NCI-H1930 (cell line): ENCODE measurements at places on chromosomes 13 and 19.

DNA sequence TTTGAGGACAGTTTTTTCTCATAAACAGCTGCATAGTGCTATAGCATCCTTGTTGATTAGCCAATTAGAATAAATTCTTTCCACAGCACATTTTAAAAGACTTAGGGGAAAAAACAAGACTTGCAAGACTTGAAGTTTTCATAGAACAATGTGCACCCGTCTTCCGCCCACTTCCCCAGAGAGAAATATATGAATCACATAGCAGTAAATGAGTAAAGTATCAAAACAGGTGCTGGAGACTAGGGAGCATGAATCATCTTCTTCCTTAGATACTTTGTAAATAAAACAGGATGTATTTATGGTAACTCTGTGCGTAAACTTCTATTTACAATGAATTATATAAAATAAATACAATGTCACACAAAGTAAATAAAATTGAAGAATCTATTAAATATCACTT lies 75.1 kb downstream of the COL4A2 start:
- DNase-seq: no peak

- DNase-seq: no peak
Observed at GRCh38 chr19:57110592-57111328, 9.0 kb upstream of the USP29 start.

DNA sequence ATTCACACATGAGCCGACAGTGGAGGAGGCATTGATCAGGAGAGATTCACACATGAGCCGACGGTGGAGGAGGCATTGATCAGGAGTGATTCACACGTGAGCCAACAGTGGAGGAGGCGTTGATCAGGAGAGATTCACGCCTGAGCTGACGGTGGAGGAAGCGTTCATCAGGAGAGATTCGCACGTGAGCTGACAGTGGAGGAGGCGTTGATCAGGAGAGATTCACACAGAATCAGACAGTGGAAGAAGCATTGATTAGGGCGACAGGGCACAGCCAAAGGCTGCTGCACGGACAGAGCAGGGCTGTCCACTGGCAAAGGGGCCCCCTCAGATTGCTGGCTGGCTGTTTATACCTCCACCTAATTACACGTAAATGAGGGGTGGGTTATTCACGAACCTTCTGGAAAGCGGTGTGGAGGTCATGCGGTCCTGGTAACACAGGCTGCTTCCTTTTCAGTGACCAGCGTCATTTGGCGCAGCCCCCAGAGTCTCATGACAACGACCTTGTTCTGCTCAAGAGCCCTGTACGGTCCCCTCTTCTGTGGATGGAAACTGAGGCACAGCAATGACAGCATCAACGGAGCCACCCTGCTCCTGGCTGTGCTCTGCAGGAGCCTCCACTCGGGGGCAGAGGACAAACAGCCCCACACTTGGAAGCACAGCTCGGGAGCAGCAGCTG lies 50.6 kb upstream of the GAS6 start:
- DNase-seq: no peak

- DNase-seq: no peak
Observed at GRCh38 chr19:9835507-9835949, 410 bp downstream of the PIN1 start.

GRCh38 chr19:16002406-16003384 lies 53.9 kb downstream of the OR10H4 start:
- no peak for DNase-seq

- DNase-seq: no peak
Observed at GRCh38 chr19:30781047-30781446, 408.9 kb downstream of the ZNF536 start.

DNA sequence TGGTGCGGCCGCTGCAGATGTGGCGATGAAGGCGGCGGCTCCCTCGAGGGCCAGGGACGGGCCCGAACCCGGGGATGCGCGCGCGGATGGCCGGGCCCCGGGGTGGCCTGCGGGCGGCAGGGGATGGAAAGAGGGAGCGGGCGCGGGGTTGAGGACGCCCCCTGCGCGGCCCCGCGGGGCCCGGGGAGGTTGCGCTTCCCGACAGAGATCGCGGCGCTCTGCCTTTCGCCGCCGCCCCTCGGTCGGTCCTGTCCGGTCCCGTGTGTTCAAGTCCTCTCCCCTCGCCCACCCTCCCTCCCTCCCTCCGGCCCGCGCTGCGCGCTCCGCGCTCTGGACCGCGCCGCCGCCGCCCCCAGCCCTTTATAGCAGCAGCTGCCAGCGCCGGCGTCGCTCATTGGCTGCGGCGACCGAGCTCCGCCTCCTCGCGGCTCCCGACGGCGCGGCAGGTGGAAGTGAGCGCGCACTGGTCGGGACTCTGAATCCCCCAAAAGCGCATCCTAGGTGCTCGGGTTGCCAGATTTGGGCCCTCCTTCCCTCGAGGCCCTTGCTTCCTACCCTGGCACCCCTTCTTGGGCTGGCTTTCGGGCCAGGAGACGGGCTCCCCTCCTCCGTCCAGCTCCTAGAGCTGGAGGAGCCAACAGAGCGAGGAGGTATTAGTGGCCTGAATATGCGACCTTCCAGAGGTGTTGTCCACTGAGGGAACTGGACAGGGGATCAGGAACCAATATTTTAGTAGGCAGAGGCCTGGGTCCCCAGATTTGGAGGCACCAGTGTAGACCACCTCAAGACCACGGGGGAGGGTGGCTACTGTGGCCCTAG lies at the start of gene ELAVL3:
ELAVL3 (minus strand) TSS at position 332 of the 819 bp plus-strand sequence. CDS start 438 bp downstream, outside the sequence.
- peak; percentile 53 for DNase-seq

- DNase-seq: peak; percentile 4
Observed at GRCh38 chr13:19818223-19818842, 35.6 kb upstream of the PSPC1 start.

GRCh38 chr19:37991176-37991835 lies 84.3 kb downstream of the SIPA1L3 start:
- DNase-seq: no peak

DNA sequence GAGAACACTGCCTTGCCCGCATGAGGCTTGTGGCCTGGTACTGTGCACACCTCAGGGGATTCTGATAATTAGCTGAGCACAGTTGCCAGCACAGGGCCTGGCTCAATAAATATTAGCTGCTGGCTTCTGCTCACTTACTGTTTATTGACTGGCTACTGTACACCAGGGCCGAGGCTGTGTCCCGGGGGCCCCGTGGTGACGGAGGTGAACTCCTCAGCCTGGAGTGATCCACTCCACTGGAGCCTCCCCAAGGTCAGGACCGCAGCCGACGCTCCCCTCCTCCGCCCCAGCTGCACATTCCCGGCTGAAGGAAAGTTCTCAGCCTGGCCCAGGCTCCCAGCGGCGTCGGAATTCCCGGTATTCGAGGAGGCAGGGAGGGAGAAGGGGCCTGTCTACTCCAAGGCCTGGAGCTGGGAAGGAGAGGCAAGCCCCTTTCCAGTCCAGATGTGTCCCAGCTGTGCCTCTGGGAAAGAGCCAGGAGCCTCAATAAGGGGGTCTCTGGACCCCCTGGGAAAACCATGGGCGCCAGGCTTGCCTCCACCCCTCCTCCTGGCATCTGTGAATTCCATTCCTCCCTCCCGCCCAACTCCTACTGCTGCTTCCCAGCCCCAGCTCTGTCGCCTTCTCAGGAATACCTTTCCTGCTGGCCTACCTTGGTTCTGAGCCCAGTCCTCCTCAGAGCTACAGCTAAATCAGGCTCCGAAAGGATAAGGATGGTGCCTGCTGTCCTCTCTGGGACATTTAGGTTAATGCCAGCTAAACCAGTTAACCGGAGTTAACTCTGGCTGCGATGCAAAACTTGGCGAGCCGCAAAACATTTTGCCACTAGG lies 7.3 kb downstream of the RPS16 start:
- DNase-seq: no peak

GRCh38 chr13:43368003-43368402 lies 344.6 kb downstream of the DNAJC15 start:
- DNase-seq: no peak

GRCh38 chr13:74444864-74445479 lies 310.8 kb upstream of the KLF12 start:
- DNase-seq: no peak

DNA sequence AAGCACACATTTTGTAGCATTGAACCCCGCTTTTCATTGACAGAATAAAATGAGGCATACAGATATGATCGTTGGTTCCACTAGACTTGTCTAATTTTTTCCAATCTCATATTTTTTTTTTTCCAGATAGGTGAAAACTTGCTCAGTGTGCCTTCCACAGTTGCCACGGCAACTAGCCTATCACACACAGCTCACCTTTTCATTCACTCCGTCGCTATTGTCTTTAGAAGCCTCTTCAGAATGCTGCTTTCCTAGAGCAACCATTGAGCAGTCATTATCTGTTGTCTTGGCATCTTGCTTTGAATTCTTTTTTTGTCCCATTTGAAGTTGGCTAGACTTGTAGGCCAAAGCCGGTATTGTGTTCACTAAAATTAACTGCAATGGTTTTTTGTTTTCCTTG lies 37.7 kb upstream of the ESD start:
- DNase-seq: no peak

DNA sequence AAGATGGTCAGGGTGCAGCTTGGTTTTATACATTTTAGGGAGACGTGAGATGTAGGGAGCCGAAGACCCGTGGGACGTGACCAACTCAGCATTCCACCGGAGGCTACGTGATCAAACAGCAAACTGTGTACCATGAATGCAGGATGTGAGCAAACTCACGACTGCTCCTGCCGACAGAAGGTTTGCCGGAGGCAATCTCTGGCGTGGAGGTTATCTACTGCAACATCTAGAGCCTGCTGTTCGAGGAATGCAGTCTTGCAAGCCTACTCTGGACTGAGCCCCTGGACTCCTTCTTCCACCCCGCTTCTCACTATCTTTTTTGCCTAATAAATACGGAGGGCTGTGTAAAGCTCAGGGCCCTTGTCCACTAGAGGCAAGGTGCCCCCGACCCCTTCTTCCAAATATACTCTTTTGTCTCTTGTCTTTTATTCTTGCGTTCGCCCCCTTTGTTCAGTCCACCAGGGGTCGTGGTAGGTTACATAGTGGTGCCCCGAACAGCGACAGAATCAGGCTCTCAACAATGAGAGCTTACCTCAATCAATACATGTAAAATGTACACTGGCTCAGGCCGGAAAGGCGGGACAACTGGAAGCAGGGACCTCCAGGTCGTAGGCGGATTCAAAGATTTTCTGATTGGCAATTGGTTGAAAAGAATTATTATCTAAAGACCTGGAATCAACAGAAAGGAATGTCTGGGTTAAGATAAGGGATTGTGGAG lies 8.9 kb upstream of the OR1I1 start:
- no peak for DNase-seq

DNA sequence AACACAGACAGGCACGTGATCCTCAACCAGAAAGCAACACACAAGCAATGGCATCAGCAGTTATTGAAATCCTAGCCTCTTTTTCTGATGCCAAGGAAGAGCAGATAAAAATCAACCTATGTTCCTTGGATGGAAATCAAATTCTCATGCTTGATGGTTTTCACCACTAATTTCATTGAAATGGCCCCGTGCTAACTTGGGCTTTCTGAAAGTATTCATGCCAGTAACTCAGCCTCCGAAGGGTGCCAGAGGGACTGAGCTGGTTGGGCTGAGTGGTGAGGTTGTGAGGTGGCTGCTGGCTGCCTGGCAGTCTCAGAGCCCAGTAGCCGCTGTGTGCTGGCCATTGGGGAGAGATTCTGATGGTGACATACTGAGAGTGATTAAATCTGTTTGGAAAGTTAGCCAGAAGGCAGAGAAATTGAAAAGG lies 309.3 kb downstream of the DCT start:
- DNase-seq: no peak

DNA sequence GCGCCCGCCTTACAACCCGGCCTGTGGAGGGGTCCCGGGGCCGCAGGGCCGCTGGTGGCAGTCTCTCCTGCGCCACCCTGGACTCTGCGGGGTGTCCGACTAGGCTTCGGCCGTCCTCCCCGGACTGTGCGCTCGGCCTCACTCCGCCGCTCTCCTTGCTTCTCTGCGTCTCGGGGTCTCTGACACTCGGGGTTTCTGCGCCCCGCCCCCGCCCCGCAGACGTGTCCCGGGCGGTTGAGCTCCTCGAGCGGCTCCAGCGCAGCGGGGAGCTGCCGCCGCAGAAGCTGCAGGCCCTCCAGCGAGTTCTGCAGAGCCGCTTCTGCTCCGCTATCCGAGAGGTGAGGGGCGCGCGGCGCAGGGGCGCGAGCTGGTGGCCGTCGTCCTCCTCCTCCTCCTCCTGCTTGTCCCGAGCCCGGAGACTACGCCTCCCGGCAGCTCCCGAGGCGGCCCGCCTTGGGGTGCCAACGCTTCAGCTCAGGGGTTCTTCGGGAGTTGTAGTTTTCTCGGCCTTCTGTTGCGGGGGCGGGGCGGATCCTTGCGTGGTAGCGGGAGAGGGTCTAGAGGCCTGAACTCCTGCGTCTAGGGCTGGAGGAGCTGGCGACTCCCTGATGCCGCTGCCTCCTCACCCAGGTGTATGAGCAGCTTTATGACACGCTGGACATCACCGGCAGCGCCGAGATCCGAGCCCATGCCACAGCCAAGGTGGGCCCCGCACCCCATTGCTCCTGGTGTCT lies 627 bp downstream of the LIN7B start:
- peak; percentile 53 for DNase-seq

DNA sequence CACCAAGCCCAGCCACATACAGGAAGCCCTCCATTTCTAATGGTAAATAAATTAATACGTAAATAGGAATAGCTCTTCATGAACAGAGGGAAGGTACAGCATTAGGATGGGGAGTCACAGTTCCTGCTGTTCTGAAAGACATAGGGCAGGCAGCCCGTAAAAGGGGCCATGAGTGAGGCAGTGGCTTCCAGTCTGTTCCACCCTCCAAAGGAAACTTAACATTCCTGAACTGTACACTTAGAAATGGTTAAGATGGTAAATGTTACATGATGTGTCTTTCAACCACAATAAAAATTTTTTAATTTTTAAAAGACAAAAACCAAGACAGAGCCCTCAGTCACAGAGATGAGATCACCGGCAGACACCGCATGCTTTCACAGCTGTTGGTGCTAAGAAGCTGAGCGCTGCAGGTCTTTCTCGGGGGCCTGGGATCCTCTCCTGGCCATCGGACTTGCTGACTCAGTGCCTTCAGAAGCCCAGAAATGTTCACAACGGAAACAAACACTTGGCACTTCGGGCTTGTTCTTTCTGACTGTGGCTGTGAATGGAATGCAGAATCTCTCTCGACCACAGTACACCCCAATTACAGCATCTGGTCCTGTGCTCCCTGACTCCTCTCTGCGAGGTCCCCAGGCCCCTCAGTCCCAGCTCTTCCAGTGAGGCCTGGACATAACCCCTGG lies 36.4 kb downstream of the EPS15L1 start:
- no peak for DNase-seq

DNA sequence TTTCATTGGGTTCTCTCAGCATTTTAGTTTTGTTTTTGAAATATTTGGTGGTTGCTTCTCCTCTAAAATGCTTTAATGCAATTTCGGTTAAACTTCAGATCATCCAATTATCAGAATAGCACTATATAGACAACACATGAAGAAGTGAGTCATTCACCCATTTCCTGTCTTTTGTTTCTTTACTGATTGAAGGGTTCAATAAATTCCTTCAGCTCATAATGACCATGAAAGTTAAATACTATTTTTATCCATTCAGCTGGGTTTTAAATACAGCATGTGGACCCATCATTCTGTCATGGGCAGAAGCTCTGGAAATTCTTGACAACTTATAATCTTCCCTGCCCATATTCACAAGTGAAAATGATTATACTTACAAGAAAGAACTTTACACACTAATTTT lies 187.2 kb downstream of the ITGBL1 start:
- DNase-seq: no peak

- DNase-seq: no peak
Observed at GRCh38 chr13:89029062-89029461, 1357.9 kb downstream of the SLITRK5 start.

- DNase-seq: no peak
Observed at GRCh38 chr13:46071590-46072249, 19.2 kb upstream of the ZC3H13 start.

GRCh38 chr13:94344126-94344818 lies 135.2 kb downstream of the DCT start:
- no peak for DNase-seq

- no peak for DNase-seq
Observed at GRCh38 chr13:89375839-89376238, 1704.7 kb downstream of the SLITRK5 start.

- no peak for DNase-seq
Observed at GRCh38 chr13:109833071-109833470, 46.7 kb upstream of the IRS2 start.
